AML-193 (cell line): ENCODE measurements at places on chromosomes 7 and 10.

DNA sequence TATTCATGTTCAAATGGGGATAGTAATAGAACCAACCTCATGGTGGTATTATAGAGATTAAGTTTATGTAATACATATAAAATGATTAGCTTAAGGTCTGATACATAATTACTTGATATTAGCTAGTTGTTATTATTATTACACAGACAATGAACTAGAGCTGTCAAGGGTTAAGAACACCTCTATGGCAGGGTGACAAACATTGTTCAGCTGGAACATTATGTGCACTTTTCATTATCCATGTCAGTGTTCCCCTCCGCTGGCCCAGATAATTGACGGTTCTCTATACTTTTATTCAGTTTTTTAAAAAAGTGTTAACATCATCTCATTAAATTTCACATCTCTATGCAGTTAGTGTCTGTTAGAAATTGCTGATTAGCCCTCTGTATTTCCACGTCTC lies 142.1 kb downstream of the CDK14 start:
- no peak for DNase-seq

- DNase-seq = no peak
Measured at GRCh38 chr7:121544726-121545125, 148.6 kb upstream of the FAM3C start.

GRCh38 chr7:101555921-101556275 lies 73.2 kb downstream of the MYL10 start:
- no peak for DNase-seq

GRCh38 chr10:98560565-98560964 lies 113.8 kb upstream of the HPS1 start:
- DNase-seq = no peak

GRCh38 chr7:155810770-155811559 lies 1.3 kb downstream of the SHH start:
- no peak for DNase-seq

GRCh38 chr7:33108554-33109004 lies 625 bp downstream of the RP9 start:
- DNase-seq = peak; percentile 56

DNA sequence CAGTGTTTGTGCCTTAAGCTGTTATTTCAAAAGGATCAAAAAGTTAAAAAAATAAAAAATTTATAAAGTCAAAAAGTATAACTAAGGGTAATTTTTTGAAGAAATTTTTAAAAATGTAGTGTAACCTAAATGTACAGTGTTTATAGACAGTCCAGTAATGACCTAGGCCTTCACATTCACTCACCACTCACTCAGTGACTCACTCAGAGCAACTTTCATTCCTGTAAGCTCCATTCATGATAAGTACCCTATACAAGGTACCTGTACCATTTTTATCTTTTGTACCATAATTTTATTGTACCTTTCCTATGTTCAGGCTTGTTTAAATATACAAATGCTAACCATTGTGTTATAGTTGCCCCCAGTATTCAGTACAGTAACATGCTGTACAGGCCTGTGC lies 21.5 kb downstream of the DNAJC9 start:
- no peak for DNase-seq

DNA sequence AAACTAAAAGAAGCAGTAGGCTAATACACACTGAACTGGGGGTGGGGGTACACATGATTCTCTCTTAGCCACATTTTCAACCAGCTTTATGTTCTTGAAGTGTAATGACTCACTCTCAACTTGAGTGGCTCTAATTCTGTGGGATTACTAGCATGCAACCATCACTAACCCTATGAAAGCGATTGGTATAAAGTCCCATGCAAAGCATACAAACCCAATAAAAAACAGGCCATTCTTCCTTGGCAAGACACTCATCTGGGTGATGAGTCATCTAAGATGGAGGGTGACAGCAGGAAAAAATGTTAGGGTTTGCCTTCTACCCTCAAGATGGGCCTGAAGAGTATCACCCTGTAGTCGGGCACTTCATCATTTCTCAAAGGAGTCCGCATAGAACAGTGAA lies 14.9 kb upstream of the PON3 start:
- DNase-seq = no peak

DNA sequence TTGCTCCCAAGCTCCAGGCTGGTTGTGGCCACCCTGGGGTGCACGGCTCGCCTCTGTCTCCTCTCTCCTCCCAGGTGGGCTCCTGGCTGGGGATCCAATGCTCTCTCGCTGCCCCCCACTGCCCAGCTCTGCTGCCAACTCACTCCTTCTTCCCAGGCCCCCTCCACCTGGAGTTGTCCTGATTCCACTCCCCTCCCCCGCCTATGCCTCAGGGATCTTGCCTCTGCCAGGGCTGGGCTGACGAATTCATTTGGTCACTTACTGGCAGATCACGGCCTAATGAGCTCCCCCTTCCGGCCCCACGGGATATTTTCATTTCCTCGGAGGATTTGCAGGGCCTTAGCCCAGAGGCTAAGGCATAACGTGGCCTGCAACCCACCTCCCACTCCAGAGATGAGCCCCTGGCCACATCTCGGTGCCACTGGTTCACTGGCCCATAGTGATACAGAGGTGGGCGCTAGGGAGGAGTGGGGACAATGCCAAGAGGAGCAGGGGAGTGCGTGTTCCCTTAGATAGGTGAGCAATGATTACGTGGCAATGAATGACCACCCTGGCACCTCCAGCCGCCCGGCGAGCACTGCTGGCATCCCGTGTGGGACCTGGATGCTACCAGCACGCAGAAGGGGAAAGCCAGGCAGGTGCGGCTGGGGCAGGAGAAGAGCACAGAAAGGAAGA lies 344.6 kb upstream of the SHH start:
- no peak for DNase-seq

DNA sequence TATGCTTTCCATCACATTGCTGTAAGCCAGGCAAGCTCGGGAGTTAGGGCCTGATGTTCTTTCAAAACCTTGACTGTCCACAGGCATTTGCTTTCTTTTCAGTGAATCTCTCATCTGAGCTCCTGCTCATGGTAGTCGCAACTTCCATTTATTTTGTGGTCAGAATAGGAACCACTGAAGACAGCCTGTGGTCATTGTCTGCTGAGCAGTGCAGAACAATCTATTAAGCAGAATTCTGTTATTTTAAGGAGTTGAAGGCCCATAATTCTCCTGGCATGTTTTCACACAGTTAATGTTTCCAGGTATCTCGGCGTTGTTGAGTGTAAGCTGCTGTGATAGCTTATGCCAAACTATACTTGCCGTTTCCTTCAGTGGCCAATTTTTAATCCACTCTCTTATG lies 491.1 kb upstream of the AKR1E2 start:
- no peak for DNase-seq

- DNase-seq = no peak
Measured at GRCh38 chr10:27642023-27642589, 103.5 kb downstream of the MKX start.

DNA sequence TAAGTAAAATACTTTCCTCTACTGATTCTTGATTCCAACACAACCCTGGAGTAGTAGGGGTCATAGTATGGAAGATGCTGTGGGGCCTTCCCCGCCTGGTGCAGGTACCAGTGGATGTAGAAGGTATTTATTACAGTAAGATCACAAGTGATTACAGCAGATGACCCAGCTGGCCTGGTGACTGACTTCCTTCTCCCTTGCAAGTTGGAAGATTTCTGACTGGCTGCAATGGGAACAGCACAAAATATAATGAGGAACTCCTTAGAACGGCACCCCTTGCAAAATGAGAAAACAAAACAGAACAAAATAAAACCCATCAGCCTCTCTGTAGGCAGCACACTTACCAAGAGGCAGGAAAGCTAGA lies 61.7 kb upstream of the TARP start:
- peak; percentile 82 for DNase-seq

- peak; percentile 17 for DNase-seq
Measured at GRCh38 chr10:129877773-129878371, 86.2 kb downstream of the EBF3 start.

- no peak for DNase-seq
Measured at GRCh38 chr7:82789883-82790609, 346.5 kb upstream of the CACNA2D1 start.

DNA sequence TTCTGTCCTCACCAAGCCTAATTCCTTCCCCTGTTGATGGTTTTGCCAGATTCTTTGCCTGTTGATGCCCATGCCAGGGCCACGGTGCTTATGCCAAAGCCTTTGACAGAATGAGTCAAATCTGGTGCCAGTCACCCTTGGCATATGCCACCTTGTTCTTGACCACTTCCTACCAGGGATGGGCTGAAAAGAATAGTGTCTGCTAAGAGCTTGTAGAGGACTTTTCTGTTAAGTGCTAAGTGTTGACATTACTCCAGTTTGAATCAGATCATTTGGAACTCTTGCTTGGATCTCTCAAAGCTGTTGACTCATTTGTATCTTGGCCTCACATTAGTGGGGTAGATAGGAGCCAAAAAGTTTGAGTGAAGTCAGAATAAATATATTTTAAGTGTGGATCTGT lies 661.2 kb downstream of the AUTS2 start:
- no peak for DNase-seq

GRCh38 chr7:132400561-132401142 lies 175.6 kb downstream of the PLXNA4 start:
- DNase-seq = no peak

DNA sequence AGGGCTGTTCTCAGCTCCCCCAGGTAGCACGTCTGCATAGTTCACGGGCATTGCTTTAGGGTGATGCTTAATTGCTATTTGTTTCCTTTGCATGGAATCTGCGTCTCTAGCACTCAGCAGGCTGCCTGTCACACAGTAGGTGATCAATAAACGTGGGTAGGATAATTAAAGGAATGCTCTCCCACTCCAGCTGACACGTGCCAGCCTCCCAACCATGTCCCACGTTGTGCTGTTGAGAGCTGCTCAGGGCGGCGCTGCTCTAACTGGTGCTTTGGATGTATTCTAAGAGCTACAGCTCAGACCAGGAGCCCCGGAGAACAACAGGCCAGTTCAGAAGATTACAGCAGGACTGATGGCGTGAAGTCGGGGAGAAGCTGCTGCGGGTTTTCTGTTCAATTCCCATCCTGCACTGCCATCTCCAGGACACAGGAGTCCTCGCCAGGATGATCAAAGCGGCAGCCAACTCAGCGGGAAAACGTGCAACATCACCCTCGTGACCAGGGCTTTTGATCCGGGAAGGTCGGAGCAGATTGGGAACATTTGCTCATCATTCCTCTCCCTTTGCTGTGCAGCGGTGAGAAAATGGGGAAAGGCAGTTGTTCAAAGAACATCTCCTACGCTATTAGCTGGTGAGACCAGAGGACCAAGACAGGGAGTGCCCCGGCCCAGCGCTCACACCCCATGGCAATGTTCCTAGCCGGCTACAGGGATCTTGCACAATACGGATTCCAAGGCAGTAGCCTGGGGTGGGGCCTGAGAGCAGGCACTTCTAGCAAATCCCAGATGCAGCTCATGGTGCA lies 50.5 kb upstream of the FOXK1 start:
- DNase-seq = no peak

DNA sequence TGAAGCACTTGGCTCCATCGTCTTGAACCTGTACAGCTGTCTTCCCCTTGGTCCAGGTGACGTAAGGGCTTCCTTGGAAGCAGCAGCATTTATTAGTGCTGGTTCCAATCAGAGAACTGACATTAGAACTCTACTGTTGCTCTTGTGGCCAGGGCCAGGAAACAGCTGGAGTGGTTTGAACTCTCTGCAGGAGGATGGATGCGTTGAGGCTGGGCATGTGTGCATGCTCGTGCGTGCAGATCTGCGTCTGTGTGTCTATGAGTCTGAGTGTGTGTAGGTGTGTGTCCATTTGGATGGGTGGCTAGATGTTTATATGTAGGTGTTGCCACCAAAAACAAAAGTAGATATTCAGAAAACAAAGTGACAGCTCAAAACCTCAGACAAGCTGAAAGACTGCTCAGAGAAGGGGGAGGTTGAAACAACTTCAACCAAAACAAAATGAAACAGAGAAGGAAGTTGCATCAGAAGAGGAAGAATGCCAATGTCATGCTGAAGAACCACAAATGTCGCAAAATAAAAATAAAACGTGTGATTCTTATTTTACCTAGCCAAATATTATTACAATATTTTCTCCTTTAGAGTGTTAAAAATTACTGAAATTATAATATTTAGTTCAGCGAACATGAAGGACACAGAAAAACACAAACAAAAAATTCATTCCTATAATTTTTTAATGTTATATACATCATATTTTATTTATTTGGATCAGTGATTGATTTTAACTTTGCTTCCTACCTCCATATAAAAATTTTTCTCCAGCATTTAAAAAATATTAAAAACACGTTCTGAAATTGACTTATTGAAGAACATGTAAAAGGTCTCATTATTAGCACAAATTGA lies 96.1 kb upstream of the MKLN1 start:
- peak; percentile 88 for DNase-seq

DNA sequence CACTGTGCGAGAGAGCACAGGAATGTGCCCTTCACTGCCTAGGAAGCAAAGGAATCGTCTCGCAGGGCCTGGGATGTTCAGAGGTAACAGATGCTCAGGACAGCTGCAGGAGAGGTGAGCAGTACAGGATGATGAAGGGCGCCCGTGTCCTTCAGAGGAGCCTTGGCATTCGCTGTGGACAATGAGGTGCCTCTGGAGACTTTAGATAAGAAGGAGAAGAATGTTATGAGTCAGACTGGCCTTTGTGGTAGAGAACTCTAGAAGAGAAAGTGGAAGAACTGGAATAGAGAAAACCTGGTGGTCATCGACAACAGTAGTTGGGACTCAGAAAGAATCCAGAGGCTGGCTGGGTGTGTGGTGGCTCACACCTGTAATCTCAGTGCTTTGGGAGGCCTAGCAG lies 64.4 kb upstream of the LEP start:
- no peak for DNase-seq

- no peak for DNase-seq
Measured at GRCh38 chr7:39741942-39742623, 118.7 kb downstream of the RALA start.

GRCh38 chr10:83023662-83024061 lies 1115.6 kb upstream of the GHITM start:
- DNase-seq = no peak

DNA sequence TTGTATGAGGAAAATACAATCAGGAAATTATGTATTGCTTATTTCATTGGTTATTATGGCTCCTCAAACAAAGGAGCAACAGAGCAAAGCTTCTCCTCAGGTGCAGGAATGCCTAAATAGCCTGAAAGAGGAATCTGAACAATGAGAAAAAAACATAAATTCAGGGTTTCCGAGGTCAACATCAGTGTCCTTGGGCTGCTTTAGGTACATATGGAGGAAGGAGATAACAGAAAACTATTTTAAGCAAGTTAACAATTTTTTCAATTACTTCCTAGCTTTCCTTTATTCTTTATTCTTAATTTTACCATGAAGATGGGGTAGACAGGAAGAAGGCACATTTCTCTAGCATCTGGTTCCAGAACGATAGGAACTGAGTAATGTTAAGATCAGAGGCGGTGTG lies 14.0 kb downstream of the SLC16A9 start:
- DNase-seq = no peak

- no peak for DNase-seq
Measured at GRCh38 chr10:4138146-4138721, 353.2 kb upstream of the KLF6 start.

DNA sequence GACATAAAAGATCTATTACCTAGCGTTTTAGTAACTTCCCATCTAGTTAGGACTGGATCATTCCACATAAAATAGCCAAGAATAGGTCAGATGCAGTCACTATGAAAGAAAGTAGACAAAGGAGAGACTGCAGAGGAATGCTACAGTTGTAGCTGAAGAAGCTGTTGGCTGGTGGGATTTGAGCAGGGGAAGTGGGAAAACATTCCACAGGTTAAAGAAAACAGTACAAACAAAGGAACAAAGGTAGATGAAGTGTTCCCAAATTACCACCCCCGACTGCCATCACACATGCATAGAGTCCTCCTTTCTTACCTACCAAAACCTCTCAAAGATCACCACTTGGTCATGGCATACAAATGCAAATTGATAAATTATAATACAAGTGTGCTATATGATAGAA lies 41.8 kb downstream of the DLD start:
- no peak for DNase-seq

- no peak for DNase-seq
Measured at GRCh38 chr7:140494867-140495266, 15.6 kb upstream of the MKRN1 start.
